ENCODE measurements at places on chromosomes 11 and 22.

DNA sequence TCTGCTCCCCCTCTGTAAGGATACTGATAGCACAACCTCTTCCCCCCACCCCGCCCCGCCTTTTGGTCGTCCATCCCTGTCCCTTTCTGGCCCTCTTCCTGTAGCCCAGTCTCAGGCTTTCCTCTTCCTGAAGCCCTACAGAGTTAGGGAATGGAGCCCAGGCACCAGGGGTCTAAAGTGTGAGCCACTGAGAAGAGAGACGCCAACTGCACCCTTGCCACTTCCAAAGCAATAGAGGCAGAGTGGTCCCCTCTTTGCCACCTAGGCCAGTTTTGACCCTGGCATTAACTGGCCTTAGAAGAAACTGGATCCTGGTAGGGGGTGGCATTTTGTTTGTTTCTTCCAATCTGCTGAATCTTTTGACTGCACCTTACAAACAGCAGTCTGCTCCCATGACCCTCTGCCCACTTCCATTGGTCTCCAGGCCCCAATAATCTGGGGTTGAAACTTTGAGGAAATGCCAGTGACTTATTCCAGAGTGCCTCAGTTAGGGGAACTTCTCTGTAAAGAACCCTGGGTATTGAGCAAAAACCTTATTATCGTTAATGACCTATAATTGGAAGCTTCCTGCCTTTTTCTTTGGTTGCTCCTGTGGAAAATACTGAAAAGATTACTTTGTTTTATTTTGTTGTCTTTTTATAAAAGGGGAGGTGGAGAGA, 9.7 kb upstream of the GRK2 start:
- no peak for DNase-seq

- no peak for DNase-seq
Observed at GRCh38 chr11:112321501-112322172, 61.0 kb upstream of the PLET1 start.

DNA sequence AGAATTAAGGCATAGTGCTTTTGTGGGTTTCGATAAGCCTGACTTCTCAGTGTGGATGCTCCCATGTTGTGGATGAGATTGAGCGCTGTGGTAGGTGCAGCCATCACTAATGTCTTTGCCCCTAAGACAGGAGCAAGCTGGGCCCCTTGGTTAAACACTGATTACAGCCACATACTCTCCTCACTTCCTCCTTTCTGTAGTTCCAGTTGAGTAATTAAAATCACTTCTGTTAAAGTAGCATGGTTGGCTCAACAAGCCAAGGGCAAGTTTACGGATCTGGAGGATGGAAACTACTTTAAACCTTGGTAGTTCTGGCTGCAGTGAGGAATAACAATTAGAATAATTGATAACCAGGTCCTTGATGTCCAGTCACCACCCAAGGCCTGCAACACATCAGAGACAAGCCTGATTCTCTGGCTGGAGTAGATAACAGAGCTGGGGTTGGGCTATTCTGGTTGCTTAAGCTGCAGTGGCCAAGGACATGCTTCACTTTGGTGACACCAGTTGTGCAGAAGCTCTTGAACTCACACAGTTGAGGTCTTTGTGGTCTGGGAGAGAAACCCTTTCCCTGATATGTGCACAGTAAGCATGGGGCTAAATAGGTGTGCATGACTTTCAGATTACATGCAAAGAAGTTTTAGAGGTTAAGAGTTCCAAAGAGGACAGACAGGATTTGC, 81.3 kb downstream of the KIRREL3 start:
- no peak for DNase-seq

DNA sequence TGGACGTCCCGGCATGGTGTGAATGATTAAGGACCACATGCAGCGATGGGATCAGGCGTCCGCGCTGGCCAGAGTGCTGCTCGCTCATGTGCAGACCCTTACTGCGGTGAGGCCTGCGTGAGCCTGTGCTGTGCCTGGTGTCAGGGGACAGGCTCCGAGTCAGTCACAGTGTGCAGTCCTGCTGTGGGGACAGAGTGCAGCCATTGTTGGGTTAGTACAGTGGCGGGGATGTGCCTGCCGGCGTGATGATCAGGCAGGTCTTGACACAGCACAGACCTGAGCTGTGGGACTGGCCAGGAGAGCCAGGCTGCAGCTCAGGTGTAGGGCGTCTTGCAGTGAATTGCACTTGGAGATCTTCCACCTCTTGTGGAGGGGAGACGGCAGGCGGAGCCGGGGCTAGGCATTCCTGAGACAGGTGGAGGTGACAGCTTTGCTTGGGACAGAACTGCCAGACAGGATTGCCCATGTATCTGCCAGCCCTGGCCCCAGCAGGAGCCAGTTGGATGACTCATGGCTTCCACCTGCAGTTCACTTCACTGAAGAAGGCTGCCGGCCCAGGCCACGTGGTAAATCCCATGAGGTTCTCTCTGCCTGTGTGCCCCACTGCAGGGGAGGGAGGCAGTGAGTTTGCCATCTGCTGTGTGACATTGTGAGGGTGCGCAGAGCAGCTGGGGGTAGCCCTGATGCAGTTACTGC, 17.3 kb downstream of the TRMU start:
- DNase-seq = no peak

DNA sequence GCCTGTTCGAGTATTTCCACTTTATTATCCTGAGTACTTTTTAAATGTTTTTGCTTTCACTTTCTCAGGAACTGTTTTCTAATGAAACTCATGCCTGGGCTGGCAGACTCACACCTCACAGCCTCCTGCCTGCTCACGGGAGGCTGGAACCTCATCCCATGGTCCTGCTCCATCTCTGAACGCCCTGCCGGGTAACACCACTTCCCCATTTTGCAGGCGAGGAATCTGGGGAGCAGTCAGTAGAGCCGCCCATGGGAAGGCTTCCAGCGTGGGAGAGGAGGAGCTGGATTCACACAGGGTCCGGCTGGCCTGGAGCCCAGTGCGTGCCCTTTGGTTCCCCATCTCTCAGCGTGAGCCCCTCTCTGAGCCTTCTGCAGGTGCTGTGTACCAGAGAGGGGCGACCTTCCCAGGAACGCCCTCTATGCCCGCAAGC, 53.6 kb downstream of the SCUBE1 start:
- DNase-seq = no peak

DNA sequence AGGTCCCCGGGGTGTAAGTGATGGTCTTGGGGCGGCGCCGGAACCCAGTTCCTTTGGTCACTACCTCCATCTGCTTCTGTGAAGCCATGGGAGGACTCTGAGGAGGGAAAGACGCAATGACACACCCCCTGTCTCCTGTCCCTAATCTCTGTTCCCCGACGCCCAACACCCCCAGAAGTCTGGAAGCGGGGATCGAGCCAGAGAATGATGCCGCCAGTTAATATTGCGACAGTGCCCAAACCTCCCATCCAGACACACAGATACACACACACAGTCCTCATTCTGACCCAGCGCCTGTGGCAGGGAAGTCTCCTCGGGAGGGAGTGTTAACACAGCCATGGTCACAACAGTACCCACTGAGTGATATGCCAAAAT, 352 bp downstream of the C22orf23 start:
- DNase-seq = no peak

- DNase-seq = no peak
Observed at GRCh38 chr11:35242412-35243242, 103.7 kb downstream of the CD44 start.

- DNase-seq = no peak
Observed at GRCh38 chr11:114396916-114397315, 3.4 kb downstream of the C11orf71 start.

DNA sequence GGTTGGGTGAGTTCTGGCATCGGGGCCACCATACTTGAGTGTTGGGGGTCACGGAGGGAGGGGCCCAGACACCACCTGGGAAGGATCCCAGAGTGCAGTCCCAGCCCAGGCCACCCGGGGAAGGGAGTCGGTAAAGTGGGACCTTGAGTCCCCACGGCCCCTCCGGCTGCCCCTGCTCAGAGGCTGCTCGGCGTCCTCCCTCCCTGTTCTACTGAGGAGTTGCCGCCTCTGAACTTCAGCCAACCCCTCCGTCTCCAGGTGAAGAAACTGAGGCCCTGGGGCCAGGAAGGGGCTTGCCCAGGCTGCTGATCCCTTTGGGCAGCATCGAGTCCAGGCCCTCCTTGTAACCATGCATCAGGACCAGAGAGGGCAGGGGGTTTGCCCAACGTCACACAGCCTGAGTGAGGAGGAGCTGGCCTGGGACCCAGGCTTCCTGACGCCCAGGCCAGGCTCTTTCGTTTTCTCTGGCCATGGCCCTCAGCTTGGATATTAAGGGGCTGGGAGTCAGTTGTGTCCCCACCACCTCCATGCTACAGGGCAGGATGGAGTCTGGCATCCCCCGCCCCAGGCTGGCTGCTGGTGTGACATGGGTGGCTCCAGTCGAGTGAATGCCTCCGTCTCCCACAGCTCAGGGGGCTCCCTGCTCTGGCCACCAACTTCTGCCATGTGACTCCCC, 1.3 kb downstream of the PARVG start:
- DNase-seq = peak; percentile 47

- DNase-seq = no peak
Observed at GRCh38 chr11:10779086-10779485, 28.0 kb downstream of the CTR9 start.

DNA sequence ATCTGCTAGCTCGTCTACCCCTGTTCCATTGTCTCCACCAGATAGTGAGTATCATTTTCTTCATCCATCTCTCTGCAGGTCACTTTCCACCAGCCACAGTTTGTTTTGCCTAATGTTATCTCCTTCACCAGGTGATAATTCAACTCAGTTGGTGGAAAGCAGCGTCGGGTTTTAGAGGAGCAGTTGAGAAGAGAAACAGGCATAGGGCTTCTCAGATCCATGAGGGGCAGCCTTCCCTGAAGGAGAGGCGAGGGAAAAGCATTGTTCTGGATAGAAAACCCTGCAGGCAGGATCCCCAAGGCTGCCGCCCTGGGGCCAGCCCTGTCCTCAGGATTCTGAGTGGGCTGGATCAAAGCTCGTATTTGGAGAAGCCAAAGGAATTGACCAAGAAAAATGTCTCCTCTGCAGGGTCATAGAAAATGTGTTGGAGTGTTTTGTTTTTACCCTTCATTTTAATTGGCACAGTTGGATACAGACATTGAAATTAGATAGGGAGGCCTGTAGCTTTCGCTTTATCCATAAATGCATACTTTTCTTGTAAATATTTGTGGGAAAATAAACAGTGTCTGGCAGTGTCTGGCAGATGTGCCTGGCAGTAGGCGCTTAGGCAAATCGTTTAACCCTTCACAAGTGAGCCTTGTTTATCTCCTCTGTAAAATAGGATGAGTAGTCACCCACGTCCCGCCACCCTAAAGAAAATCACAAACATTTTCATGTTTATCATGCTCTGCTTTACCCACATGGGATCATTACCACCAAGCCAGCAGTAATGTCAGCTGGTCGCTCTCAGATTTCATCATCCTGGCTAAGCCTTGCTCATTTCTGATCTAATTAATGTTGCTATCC, 73.4 kb upstream of the TTC12 start:
- DNase-seq = no peak

DNA sequence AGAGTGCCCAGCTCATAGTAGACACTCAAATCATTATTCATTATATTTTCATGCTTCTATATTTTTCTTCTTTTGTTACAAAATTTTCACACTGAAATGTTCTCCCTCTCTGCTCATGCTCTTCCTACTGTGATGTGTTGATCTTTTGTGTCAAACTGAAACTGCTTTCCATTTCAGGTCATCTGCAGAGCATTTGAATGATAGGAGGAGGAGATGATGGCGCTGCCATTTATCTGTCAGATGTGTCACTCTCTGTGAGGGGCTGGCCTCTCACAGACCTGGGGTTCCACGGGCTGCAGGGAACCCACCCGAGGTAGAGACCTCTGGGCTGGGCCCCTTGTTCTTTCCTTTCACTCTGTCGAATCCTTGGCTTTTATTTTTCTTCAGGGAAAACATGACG, 41.1 kb downstream of the OR10A6 start:
- no peak for DNase-seq

- DNase-seq = peak; percentile 86
Observed at GRCh38 chr22:20857838-20858614, 585 bp downstream of the PI4KA start.

DNA sequence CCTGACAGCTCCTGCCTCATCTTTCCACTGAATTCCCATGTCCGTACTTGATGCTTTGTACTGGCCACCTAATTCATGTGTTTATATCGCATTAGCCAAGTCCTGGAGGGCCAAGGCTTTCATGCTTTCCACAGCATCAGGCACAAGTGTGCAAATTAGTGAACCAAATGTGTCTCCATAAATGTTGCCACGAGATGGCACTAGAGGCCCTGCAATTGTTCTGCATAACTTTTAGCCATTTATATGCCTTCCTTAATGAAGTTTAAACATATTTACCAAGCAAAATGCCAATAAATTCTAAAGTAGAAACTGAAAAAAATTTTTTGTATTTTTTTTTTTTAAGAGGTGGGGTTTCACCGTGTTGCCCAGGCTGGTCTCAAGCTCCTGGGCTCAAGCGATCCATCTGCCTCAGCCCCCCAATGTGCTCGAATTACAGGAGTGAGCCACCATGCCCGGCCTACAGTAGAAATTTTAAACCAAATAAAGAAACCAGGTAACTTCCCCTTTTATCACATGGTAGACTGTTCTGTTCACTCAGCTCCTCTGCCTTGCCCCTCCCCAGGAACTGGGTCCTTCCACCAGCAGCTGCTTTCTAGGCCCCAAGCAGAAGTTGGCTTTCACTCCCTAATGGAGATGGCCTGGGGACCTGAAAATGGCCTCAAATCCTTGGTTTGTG, 20.8 kb upstream of the IL18BP start:
- DNase-seq = peak; percentile 21

GRCh38 chr11:103849366-103849765, 187.1 kb upstream of the DDI1 start:
- no peak for DNase-seq

- DNase-seq = no peak
Observed at GRCh38 chr22:44179989-44180705, 578 bp upstream of the PARVG start.

GRCh38 chr11:110856996-110857812, 145.0 kb upstream of the ARHGAP20 start:
- no peak for DNase-seq

GRCh38 chr22:32650553-32651345, 150.8 kb upstream of the TIMP3 start:
- no peak for DNase-seq

DNA sequence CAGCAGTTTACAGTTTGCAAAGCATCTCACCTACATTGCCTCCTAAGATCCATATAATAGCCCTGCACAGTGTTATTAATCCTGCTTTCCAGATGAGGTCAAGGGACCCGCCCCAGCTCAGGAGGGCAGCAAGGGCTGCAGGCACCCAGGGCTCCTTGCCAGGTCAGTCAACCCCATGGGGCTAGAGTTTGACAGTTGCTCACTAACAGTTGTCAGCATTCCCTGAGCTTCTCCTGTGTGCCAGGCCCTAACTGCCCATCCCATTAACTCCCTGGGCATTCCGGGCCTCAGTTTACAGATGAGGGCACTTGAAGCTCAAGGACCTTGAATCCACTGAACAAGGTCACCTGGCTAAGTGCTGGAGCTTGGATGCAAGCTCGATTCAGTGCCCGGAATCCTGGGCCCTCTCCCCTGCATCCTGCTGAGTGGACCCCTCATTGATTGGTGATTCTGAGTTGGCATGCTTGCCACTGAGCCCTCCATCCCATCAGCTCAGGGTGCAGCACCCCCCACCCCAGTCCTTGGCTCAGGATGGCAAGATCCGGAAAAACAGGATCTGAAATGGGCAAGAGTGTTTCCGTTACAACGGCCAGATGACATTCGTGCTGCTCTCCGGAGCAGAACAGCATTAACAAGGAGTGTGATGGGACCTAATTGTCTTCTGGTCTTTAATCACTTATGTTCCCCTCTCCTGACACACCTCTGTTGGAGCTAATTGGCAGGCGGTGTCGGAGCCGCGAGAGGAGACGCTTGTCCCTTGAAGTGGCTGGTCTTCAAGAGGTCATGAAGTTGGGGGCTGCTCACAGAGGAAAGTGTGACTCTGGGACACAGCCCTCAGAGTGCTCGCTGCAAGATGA, 87.4 kb upstream of the SHISAL1 start:
- no peak for DNase-seq
